ENCODE measurements at places on chromosomes 1 and 21. TPM values are rescaled to one million over a fixed set of nuclear protein-coding genes. Genes with fewer than 3 reads are reported as not detected.

Gene RPTN
- not detected for total RNA-seq

Gene CDCA8
- total RNA-seq, result 64.7 TPM

Gene RSPH1
- total RNA-seq, result 0.45 TPM

Gene REN
- total RNA-seq, result not detected

- no peak for DNase-seq
- H3K4me3 ChIP-seq, result no peak overlapping the region
- no peaks in the 10 kb centered on the region for H3K27me3 ChIP-seq
- H3K27ac ChIP-seq, result no peak overlapping the region
Measured at GRCh38 chr1:26005434-26006105, 7.7 kb upstream of the PAFAH2 start.

GRCh38 chr1:98931128-98931835 lies 73.4 kb downstream of the PLPPR5 start:
- H3K4me3 ChIP-seq, result no peak overlapping the region
- H3K36me3 ChIP-seq, result no peaks in the 10 kb centered on the region
- no peaks in the 10 kb centered on the region for H3K4me1 ChIP-seq
- no peaks in the 10 kb centered on the region for H3K27me3 ChIP-seq
- DNase-seq, result no peak
- H3K27ac ChIP-seq, result no peak overlapping the region

DNA sequence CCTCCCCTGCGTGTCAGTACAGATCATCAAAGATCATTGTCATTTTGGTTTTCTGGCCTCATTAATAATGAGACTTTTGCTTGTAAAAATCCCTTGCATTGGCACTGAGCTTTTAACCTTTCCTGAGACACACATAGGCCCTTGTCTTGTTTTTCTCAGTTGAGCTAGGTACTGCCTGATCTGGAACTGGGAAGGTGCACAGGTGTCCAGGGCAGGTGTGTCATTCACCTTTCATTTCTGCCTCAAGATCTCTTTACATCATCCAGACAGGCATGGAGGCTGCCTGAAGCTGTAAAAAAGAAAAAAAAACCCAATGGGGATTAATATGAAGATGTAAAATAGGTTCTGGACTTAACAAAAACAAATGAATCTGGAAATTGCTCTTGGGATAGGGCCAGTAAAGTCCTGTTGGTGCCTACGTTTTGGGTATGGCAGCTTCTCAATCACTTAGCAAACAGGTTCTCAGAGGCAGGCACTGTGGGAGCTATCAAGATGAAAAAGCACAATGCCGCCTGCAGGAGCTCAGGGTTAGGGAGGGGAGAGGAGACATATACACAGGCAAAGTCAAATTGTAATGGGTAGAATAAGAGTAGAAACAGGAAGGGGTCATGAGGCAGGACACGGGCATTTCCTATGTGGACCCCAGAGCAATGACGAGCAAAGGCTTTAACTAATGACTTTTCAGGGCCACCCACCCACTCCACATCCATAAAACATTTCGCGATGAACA lies 1.0 kb upstream of the KCNC4 start:
- DNase-seq, result no peak
- peaks cover 37% of the 10 kb centered on the region for H3K27me3 ChIP-seq
- no peaks in the 10 kb centered on the region for H3K36me3 ChIP-seq
- H3K4me1 ChIP-seq, result peaks cover 14% of the 10 kb centered on the region
- H3K27ac ChIP-seq, result no peak overlapping the region

GRCh38 chr1:157142765-157143423 lies 4.7 kb upstream of the ETV3 start:
- peaks cover 43% of the 10 kb centered on the region for H3K4me1 ChIP-seq
- DNase-seq, result no peak
- no peak overlapping the region for H3K27ac ChIP-seq
- H3K27me3 ChIP-seq, result no peaks in the 10 kb centered on the region
- H3K4me3 ChIP-seq, result no peak overlapping the region

DNA sequence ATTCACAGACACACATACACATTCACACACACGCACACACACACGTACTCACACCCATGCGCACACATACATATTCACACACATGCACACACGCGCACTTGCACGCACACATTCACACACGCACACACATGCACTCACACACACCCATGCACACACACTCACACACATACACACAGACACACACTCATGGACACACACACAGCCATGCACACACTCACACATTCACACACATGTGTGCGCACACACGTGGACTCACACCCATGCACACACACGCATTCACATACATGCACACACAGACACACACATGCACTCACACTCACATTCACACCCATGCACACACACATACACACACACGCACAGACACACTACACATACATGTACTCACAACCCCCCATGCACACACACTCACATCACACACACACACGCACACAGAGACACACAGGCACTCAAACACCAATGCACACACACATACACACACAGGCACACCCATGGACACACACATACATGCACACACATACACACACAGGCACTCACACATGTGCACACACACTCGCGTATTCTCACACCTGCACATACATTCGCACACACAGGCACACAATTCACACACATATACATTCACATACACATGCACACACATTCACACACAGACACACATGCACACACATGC lies 589.1 kb downstream of the PTPRU start:
- no peaks in the 10 kb centered on the region for H3K4me1 ChIP-seq
- H3K27ac ChIP-seq, result no peak overlapping the region
- DNase-seq, result no peak

DNA sequence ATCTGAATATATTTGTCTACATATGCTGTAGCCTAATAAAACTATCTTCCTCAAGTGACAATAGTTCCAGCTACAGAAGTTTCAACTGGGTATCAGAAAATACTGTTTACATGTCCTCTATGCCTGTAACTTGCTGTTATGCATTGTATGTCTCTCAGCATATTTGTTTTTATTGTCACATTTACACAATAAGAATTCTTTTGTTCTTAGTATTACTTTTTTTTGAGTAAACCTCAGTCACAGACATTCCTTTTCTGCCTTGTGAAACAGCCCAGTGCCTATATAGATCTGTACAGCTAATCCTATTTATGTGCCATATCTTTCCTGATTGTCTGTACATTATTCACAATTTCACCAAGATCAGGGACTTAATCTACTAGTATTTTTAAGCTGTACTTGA lies 565.2 kb downstream of the NEGR1 start:
- no peak for DNase-seq
- H3K27ac ChIP-seq, result no peak overlapping the region
- H3K4me1 ChIP-seq, result no peaks in the 10 kb centered on the region
- no peak overlapping the region for H3K4me3 ChIP-seq

DNA sequence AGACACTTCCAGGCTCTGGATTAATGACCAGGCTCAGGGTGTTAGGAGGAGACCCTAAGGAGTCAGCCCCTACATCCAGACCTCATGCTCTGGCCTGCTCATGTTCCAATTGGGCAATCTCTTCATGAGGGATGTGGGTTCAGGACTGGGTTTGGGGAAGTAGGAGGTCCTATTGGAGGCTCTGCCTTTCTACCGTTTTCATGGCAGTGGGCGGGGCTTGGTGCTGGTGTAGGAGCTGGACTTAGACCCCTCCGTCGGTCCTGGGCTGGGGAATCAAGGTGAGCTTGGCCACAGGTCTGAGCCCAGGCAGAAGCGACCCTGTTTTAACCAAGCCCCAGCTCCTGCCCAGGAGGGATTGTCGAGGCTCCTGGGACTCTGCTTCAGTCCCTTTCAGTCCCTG lies 123.4 kb downstream of the PRDM16 start:
- H3K4me3 ChIP-seq, result no peak overlapping the region
- no peaks in the 10 kb centered on the region for H3K36me3 ChIP-seq
- no peaks in the 10 kb centered on the region for H3K4me1 ChIP-seq
- no peaks in the 10 kb centered on the region for H3K27me3 ChIP-seq
- DNase-seq, result no peak

DNA sequence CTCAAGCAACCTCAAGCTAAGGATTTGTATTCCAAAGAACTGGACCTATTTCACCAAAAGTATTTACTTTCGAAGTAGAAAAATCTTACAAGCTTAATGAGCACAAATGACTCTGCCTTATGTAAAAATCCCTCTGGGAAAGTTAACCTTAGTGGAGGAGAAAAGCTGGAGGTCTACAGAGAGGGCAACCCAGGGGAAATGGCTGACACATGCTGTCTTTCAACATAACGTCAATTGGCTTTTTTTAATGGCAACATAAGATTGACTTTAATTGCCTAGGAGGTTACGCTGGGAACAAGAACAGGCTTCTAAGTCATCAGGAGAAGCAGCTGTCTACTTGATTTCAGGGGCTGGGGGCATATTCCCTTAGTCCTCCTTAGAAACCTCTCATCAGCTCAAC lies 52.3 kb downstream of the UTP25 start:
- H3K4me3 ChIP-seq, result no peak overlapping the region
- H3K27me3 ChIP-seq, result no peaks in the 10 kb centered on the region
- no peak for DNase-seq
- H3K36me3 ChIP-seq, result no peaks in the 10 kb centered on the region
